ENCODE measurements at places on chromosomes 13 and 19. TPM values are rescaled to one million over a fixed set of nuclear protein-coding genes. Genes with fewer than 3 reads are reported as not detected.

Gene EBI3
- total RNA-seq = 0.83 TPM

Gene CDX2
- total RNA-seq = not detected

Gene ABCC4
- 27.2 TPM for total RNA-seq

Gene CPAMD8
- total RNA-seq = 3.5 TPM

Gene TNNT1
- 20.8 TPM for total RNA-seq

Gene ZNF888
- 2.6 TPM for total RNA-seq

Gene CYP4F22
- not detected for total RNA-seq

Gene FXYD7
- not detected for total RNA-seq

Gene FLT1
- 1.3 TPM for total RNA-seq

Gene CEACAM21
- total RNA-seq = not detected

Gene ZNF350
- 12.2 TPM for total RNA-seq

Gene NTN5
- total RNA-seq = 0.33 TPM

Gene KLK14
- total RNA-seq = 0.17 TPM

Gene TYROBP
- not detected for total RNA-seq

Gene UPF3A
- 28.5 TPM for total RNA-seq

Gene PSG6
- 1.0 TPM for total RNA-seq

Gene CYP4F12
- not detected for total RNA-seq

Gene OR7D4
- not detected for total RNA-seq

Gene ZNF667
- 7.6 TPM for total RNA-seq

Gene BRSK1
- 5.2 TPM for total RNA-seq

Gene ZNF66
- 3.5 TPM for total RNA-seq

Gene GPR183
- not detected for total RNA-seq

Gene KLK5
- not detected for total RNA-seq

Gene CYP4F2
- not detected for total RNA-seq

Gene PDX1
- total RNA-seq = not detected

Gene HS6ST3
- not detected for total RNA-seq

Gene CD70
- total RNA-seq = not detected

Gene IRS2
- 6.9 TPM for total RNA-seq

Gene PROSER3
- total RNA-seq = 9.9 TPM

Gene CGB8
- not detected for total RNA-seq

Gene PLK5
- total RNA-seq = not detected

Gene KLK2
- not detected for total RNA-seq

Gene METTL21C
- total RNA-seq = not detected

Gene DLL3
- total RNA-seq = 0.33 TPM

Gene TJP3
- not detected for total RNA-seq

Gene CRLF1
- 9.5 TPM for total RNA-seq

Gene RFC3
- total RNA-seq = 3.6 TPM

Gene F2RL3
- total RNA-seq = not detected

Gene DZIP1
- total RNA-seq = 52.7 TPM

Gene ACOD1
- not detected for total RNA-seq

Gene ICAM3
- 7.0 TPM for total RNA-seq

Gene C19orf81
- total RNA-seq = not detected

Gene C19orf85
- not detected for total RNA-seq

Gene SIAH3
- not detected for total RNA-seq

Gene KIR2DL3
- not detected for total RNA-seq

Gene CBLC
- not detected for total RNA-seq

Gene ZNF229
- total RNA-seq = 15.2 TPM

Gene AKAP8
- 17.7 TPM for total RNA-seq

Data from smooth muscle cell of trachea (primary cell).